Activated CD4-positive, CD25-positive, alpha-beta regulatory T cell treated with anti-CD3 and anti-CD28 coated beads, Interleukin-2, amount 50 U/mL, for 16 hours (primary cell): ENCODE measurements at places on chromosomes 7 and 10.

DNA sequence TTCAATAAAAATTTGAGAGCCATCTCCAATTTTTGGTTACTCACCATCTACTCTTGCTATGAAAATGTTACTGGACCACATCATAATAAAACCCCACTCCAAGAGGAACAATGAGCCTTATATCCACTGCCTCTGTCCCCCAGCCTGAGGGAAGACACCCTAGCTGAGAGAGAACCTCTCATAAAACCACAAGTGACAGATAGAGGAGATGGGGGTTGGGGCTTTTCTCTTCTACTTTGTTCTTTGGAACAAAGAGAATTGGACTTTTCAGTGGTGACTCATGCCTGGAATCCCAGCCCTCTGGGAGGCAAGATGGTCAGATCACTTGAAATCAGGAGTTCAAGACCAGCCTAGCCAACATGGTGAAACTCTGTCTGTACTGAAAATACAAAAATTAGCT, 27.6 kb upstream of the TAS2R16 start:
- DNase-seq, result no peak

- no peak for DNase-seq
These were observed 82.6 kb upstream of the PRKG1 start for GRCh38 chr10:50991456-50992355.

- DNase-seq, result no peak
These were observed 129.5 kb downstream of the PLXNA4 start for GRCh38 chr7:132446666-132447278.

DNA sequence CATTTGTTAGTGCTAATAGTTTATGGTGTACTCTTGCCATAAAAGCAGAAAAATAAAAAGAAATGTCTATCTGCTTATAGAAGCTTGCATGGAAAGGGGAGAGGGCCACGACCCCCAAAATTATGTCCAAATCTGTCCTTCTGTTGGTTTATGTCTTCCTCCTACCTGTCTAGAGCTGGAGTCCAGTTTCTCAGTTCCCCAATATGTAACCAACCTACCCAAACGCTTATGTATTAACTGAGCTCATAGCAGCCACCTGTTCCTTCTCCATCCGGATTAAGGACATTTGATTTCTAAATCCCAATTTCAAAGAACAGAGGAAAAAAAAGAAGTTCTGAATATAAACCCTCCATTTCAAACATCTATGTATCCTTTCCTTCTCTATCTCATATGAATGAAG, 30.3 kb upstream of the TPK1 start:
- no peak for DNase-seq

DNA sequence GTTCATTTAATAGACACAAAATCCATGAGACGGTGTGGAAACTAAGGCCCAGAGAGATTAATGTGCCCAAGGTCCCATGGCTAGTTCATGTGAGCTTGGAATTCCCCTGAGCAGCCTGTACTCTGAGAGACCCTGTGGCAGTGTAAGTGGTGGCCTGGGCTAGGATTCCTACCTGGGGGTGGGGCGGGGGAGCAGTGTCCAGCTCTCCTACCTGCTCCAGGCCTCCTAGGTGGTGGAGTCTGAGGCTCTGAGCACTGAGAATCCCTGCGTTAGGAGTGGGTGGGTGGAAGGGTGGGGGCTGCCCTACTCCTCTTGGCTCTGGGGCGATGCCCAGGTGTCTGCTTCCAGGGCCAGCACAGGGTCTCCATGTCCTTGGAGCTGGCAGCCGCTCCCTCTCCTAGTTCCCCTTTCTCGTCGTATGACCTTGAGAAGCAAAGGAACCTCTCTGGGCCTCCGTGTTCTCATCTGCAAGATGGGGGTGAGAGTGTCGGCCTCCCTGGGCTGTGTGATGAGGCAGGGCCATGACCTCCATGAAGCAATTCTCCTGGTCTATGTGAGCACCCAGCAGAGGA, 2.5 kb downstream of the SNCG start:
- no peak for DNase-seq
